ENCODE measurements at places on chromosomes 5 and 9.

- no peak for DNase-seq
Observed at GRCh38 chr5:96651047-96651446, 11.1 kb upstream of the CAST start.

GRCh38 chr9:86355814-86356213, 1.6 kb upstream of the TUT7 start:
- DNase-seq, result no peak

- DNase-seq, result no peak
Observed at GRCh38 chr5:102815540-102816332, 60.6 kb downstream of the PAM start.

GRCh38 chr9:92187390-92187789, 72.2 kb upstream of the SPTLC1 start:
- no peak for DNase-seq

- DNase-seq, result no peak
Observed at GRCh38 chr5:175124251-175124813, 319.6 kb downstream of the DRD1 start.

DNA sequence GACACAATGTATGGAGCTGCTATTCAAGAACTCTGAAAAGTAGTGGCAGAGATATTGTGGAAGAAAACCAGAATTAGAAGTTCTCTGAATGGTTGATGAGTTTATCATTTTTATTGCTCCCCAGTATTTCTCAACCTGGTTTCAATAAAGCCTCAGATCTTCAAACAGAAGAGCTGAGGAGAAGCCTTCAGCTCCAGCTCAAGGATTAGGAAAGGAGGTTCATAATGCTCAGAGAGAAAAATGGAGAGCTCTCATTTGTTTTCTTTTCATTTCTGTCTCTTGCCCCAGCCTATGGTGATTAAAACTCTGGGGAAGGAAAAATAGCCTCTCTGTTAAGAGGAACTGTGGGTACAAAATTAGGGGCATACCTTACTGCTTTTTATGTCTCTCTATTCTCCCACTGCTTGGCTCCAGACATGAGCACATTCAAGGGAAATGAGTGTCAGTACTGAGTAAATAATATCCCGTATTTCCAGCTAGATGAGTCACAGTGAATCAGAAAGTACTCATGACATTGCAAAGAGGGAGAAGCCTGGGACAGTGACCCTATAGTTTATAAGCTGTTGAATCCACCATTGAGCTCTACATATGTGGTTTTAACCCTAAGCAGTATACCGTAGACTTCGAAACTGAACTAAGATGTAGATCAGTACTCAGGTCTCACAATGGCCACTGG, 138.1 kb downstream of the EMB start:
- no peak for DNase-seq

DNA sequence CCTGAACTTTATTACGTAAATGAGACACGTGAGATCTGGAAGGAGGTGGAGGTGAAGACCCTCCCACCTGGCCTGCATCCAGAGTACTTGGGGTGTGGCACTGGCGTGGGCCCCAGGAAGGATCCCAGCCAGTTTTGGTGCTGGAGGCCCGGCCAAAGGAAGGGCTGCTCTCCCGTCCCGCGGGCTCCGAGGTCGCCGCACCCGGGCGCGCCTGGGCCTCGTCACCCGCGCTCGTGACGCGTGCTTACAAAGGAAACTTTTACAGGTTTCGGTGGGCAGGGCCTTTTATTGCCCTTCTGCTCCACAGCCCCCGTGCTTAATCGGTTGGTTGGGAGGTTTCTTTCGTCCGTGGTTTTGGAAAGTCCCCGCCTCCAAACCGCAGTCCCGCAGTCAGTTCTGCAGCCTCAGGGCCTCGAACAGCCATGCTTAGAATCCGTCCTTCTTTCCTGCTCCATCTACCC, 29.2 kb downstream of the CDKN2A start:
- no peak for DNase-seq

DNA sequence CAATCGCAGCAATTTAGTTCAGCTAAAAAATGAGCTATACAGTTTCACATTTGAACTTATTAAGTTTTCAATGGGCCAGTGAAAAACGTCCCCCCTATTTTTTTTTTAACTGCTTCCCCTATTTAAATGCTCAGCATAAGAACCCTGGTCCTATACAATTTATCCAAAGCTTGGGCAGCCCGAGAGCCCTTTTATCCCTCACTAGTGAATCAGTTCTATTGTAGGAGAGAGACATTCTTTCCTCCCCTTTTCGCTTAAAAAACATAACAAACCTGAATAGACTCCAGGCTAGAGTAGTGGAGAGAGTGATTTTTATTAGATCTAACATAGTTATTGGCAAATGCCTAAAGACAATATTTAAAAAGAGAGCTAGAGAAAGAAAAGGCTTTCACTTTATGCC, 1.4 kb downstream of the LIX1 start:
- DNase-seq, result no peak

- peak; percentile 79 for DNase-seq
Observed at GRCh38 chr5:56480705-56481427, 247.7 kb upstream of the ANKRD55 start.

Measured in left cardiac atrium (tissue), 4 donors.